ENCODE measurements at places on chromosomes 11 and 22. TPM values are rescaled to one million over a fixed set of nuclear protein-coding genes. Genes with fewer than 3 reads are reported as not detected.

DNA sequence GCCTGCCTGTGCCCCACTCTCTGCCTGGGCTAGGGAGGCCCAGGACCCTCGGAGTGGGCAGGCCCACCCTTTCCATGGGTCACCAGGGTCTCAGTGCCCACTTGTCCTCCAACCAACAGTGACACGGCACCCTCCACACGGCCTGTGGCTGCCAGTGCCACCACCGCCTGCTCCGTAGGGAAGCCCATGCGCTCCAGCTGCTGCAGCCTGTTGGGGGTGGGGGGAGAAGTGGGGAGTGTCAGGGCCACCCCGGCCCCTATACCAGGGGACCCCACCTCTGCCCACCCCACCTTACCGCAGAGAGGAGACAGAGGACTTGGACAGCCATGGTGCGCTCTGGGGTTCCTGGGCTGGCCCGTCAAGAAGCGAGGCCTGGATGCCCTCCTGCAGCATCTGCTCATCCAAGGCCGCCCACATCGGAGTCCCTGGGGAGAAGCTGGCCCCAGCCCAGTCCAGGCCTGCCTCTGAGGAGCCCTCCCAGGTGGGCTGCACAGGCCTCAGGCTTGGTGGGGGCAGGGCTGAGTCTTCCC, 7.7 kb downstream of the RHBDD3 start:
- DNase-seq, result no peak

Gene CRYBB2
- total RNA-seq, result not detected

GRCh38 chr22:29139965-29140782, 65.5 kb upstream of the EMID1 start:
- no peak for DNase-seq

DNA sequence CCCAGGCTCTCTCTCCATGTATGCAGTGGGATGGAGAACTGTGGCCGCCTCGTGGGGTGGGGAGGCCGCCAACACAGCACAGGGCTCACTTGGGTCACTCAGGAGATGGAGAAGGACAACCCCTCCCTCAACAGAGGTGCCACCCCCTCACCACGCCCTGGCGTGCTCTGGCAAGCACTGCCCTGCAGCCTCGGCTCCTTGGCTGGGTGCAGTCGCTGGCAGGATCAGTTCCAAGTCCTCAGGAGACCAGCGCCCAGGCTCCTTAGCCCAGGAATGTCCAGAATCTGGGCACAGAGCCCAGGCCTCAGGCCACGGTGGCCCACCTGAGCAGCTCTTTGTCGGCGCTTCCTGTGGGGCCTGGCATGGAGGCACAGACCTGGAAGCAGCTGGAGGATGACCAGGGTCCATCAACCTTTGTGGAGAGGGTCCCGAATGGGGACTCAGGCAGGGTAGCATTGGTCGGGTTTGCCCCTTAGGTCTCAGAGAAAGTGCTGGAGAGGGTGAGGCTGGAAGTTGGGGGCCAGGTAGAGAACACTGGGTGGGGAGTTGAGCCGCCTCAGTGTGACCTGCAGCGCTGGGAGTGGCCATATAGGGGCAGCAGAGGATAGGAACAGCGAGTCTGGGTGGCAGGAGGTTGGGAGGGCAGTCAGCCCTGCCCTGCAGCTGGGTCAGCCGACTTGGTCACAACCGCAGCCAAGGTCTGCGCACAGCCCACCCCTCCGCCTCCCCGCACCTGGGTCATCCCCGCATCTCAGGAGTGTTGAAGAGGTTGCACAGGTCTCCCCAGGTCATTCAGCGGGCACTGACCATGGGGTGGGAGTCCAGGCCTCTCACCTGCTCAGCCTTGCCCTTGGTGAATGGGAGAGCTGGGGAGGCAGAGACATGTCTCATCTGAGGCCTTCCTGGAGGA, 8.2 kb downstream of the SUSD2 start:
- DNase-seq, result peak; percentile 91

Gene OR52N4
- 0.24 TPM for total RNA-seq

GRCh38 chr22:33873666-33874065, 46.6 kb downstream of the LARGE1 start:
- DNase-seq, result no peak

Measured in posterior vena cava (tissue), 2 donors.